ENCODE measurements at places on chromosomes 16 and 17.

DNA sequence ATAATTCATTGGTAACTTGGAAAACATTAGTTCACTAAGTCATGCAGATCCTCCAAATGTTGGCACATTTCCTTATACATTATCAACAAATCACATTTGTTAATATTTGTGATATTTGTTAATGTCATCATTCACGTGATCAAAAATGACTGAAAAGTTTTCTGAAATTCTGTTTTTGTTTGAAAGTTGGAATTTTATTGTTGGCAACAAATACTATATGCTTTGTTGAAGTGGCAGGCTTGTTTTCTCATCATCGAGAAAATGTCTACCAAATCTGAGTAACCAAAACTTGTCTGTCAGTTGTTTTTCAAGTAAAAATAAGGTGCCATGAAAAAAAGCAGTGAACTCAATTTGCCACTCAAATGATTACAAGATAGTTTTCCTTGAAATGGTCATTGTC, 62.8 kb downstream of the NACA2 start:
- DNase-seq = no peak

GRCh38 chr17:47785538-47786123, 36.0 kb downstream of the OSBPL7 start:
- no peak for DNase-seq

DNA sequence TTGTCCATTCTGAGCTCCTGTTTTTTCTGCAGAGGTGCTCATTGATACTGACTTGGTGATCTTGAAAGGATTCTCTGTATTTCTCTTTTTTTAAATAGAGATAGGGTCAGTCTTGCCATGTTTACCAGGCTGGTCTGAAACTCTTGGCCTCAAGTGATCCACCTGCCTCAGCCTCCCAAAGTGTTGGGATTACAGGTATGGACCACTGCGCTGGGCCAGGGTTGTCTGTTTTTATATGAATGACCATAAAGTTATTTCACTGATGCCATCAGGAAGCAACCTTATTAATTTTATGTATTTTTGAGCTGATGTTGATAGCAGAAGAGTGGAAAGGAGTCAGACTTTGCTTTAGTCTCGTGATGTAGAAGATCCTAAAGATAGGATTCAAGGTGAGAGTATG, 35.7 kb upstream of the METTL9 start:
- DNase-seq = no peak

DNA sequence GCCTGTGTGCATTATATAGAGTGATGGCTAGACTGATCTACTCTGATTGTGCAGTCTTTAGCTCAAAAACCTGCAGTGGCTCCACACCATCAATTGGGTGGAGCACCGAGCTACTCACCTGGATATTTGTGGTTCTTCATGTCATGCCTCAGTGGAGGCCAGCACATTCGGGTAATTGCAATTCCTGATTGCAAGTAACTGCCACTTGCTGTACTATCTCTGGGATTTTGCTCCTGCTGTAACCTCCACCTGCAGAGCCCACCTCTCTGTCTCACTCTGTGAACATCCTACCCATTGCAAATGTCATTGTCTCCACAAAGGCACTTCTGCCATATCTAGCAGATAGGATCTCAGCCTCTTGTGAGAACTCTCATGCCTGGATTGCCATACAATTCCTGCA, 1.7 kb upstream of the CCL1 start:
- no peak for DNase-seq

- DNase-seq = no peak
These were observed 11.7 kb downstream of the GPRC5B start for GRCh38 chr16:19872935-19873334.
